Activated CD8-positive, alpha-beta memory T cell treated with anti-CD3 and anti-CD28 coated beads for 4 hours (primary cell): ENCODE measurements at places on chromosomes 4 and X.

DNA sequence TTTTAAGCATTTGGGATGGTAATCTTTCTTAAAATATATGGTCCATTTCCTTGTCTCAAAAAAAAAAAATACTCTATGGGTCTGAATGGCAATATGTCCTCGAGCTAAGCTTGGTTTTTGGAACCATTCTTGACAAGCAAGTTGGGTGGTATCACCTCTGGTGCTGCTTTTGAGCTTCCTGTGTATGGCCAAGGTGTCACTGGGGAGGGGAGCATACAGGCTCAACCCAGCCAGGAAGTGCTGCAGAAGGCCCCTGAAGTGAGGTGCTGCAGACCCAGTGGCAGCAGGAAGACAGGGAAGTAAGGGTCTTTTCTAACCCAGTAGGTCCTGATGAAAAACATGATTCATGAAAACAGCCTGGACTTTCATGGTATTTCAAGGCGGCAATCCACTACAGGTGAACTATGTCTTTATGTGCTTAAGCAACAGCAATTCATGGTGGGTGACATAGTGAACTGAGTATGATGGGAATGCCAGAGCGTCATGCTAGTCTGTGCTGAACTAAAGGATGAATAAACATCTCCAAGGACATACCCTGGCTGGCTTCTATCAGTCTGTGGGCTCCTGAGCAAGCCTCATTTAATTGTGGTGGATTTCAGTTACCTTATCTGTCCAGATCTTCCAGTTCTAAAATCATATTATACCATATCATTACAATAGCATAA lies 15.1 kb downstream of the TRAPPC2 start:
- DNase-seq: no peak

DNA sequence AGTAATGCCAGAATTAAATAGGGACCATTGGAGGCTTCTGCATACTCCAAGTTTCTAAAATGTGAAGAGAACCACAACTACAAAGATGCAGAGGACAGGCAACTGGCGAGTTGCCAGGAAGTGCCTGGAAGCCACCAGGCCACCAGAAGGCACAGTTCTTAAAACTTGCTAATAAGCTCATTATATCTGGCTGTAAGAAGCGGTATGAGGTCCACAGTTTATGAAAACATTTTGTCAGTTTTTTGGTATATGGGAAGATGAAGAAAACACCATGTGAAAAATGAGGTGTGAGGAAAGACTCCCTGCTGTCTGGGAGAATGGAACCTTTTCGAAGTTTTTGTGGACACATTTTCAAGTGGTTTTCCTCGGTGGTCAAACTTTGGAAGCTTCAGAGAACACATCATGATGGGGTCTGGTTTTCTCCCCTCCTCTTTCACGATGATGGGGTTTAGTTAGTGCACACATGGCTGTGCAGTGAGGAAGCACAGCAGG lies 202.7 kb downstream of the NR3C2 start:
- no peak for DNase-seq

GRCh38 chr4:159498446-159499115 lies 395.7 kb downstream of the RAPGEF2 start:
- DNase-seq: no peak

DNA sequence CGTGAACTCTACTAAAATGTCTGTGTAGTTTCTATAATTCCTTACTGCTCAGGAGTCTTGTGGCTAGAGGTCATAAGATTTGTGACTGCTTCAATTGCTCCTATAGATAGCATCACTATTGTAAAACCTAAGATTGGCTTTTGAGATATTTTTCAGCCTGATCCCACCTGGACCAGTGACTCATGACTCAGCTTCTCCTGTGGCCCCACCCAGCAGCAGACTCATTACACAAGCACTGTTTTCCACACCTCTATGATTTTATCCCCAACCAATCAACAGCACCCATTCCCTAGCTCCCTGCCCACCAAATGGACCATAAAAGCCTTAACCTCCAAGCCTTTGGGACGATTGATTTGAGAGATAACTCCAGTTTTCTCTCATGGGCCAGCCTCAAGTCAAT lies 1157.0 kb upstream of the INTU start:
- no peak for DNase-seq

GRCh38 chr4:155745984-155746383 lies 12.8 kb upstream of the GUCY1B1 start:
- no peak for DNase-seq

- no peak for DNase-seq
Measured at GRCh38 chr4:86948276-86948675, 13.5 kb downstream of the AFF1 start.

DNA sequence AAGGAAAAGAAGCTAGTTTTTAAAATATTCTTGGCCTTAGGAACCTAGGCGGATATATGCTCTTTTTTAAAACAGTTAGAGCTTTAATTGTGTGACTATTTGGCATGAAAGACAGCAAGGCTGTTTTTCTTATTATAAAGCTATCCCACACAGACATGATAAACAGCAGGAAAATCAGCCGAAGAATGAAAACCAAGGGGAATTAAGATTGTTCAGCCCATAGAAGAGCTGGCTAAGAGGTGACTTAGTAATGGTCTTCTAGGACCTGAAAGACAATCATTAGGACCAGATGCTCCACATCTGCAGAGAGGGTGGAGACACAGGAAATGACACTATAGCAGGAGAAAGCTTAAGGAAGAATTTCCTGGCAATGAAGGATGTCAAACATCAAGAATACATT lies 171.4 kb upstream of the NRK start:
- no peak for DNase-seq

DNA sequence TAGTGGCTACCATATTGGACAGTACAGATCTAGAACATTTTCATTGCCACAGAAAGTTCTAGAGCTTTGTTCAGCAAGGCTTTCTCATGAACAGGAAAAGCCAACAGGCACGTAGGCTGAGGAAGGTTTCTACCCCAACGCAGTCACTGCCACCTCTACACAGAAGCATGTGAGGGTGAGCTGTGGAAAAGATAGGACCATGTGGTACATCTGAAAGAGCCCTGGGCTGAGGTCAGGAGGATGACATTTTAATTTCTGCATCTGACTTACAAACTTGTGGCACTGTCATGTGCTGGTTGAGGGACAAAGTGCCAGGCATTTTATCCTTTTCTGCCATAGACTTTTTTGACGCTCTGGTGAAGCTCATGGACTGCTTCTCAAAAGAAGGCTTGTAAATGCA lies 454.2 kb downstream of the BCOR start:
- no peak for DNase-seq

DNA sequence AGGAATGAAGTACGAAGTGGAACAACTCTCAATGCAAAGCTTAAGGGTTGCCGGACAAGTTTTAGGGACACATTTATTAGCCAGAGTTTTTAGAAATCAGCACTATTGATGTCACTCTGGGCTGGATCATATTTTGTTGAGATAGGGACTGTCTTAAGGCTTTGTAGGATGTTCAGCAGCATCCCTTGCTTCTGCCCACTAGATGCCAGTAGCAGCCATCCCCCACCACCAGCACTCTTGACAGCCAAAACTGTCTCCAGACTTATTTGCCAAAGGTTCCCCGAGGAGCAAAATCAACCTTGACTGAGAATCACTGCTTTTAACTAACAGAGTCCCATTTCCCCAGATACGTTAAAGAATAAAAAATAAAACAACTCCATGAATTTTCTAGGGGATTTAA lies 1497.3 kb downstream of the STIM2 start:
- DNase-seq: no peak

- DNase-seq: no peak
Measured at GRCh38 chr4:113316879-113317278, 267.4 kb downstream of the ANK2 start.

DNA sequence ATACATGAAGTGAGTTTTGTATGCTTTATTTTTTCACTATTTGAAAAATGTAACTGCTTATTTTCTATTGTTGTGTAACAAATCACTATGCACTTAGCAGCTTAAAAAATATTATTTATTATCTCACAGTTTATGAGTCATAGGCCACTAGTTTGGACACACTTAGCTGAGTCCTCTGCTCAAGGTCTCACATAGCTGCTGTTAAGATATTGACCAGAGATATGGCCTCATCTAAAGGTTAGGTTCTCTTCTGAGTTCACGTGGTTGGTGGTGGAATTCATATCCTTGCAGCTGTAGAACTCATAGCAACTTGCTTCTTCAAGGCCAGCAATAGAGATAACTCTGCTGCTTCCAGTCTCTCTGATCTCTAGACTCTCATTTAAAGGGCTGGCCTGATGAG lies 534.4 kb downstream of the SPRY1 start:
- DNase-seq: no peak
